ENCODE measurements at places on chromosomes 12 and 14.

GRCh38 chr12:88298761-88299242, 156.7 kb downstream of the TMTC3 start:
- no peak for DNase-seq

- DNase-seq, result no peak
Measured at GRCh38 chr12:15806826-15807225, 17.6 kb upstream of the EPS8 start.

DNA sequence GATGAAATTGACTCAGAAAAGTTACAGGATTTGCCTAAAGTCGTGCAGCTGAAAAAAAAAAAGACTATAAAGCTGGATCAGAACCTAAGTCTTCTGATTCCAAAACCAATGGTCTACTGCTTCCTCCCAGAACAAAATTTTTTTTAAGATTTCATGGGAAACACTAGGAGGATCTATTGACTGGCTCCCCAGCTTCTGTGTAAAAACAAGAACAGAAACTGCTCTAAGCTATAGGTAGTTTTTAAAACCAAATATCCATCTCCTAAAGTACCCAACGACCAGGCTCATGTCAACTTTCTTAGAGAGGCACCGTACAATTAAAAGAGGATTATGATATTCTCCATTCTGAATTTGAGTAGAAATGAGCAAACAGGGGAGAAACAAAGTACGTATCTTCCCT, 9.4 kb downstream of the FMNL3 start:
- DNase-seq, result no peak

DNA sequence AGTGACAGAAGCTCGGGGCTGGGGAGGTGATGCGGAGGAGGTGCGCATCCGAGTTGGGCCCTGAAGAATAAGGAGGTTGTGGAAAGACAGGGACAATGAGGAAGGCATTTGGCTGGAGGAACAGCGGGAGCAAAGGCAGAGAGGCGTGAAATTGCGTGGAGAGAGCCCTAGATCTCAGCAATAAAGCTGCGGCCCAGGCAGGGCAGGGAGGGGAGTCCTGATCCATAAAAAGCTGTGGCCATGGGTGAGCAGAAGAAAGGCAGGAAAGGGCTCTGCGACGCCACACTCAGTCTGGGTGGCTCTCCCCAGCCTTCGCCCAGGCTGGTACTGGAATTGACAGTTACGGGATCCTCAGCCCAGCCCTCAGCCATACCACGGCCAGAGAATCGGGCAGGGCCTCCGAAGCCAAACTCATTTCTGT, 2.2 kb downstream of the FIGNL2 start:
- DNase-seq, result no peak

DNA sequence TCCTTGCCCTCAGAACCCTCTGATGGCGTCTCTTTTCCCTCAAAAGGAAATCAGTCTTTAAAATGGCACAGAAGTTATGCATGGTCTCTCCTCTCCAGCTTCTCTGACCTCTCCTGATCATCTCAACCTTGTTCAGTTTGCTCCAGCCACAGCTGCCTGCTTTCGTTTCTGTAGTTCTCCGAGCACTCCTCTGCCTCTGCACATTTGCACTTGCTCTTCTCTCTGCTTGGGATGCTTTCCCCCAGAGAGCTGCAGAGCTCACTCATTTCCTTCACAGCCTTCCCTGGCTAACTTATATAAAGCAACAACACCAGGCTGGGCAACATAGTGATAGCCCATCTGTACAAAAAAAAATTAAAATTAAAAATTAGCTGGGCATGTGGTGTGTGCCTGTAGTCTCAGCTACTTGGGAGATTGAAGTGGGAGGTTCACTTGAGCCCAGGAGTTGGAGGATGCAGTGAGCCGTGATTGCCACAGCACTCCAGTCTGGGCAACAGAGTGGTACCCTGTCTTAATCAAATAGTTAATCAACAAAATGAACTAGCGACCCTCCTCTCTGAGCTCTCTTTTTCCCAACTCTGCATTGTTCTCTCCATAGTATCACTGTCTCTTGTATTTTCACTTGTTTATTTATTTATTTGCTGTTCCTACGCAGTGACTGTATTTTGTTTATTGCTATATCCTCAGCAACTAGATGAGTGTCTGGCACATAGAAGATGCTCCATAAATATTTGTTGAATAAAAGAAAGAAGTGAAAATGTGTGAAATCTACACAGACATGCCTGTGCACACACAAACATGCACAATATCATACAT, 37.7 kb downstream of the PPFIBP1 start:
- DNase-seq, result no peak

GRCh38 chr14:43041976-43042375, 1435.3 kb downstream of the LRFN5 start:
- DNase-seq, result no peak

DNA sequence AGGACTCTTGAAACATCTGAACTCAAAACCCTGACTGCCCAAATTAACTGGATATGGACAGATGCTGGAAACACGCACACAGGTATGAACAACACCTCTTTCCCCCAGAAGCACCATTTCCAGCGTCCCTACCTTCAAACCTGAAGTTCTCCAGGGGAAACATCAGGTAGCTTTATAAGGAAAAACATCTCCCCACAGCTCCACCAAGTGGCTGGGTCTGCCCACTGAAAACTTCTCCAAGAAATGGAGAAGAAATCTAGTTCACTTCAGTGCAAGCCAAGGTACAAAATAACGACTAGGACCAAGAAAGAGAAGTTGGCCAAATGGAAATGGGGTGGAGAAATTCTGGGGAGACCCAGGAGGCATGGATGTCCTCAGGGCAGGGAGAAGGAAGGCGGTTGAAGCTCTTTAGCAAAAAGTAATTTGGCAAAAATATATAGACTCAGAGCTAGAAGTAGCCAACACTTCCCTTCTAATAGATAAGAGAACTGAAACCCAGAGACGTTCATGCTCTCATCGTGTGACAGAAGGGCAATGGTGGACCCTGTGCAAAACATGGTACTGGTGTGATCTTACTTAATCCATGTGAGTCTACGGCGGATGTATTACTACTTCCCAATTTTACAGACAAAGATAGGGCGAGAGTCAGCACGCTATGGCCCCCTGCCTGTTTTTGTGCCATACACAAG, 10.5 kb upstream of the NUAK1 start:
- peak; percentile 27 for DNase-seq

DNA sequence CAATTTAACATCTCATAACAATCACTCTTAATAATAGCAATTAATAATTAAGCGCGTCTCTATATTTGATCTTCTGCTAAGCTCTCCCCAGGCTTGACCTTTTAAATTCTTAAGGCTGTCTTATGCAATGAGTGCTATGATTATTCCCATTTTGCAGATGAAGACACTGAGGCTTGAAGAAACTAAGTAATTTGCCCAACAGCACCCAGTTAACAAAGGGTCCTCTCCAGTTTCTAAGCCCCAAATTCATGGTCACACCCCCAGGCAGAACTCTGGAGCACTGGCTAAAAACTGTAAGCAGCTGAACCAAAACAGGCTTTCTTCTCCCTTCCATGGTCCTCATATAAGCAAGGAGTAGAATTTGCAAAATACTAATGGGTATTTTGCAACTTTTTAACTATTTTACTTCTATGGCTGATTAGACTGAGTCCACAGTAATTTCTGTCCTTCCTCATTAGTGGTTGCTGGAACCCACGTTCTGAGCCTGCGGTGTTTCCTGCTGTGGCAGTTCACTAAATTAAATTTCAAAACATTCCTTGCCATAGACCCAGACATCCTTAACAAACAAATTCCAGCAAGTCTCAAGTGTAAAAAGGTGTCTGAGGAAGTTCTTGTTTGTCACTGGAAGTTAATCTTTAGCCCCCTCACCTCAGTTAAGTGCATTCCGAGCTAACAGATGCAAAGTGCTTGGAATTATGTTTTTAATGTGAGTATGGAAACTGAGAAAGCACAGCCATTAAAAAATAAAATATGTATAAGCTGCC, 76.5 kb downstream of the TMEM132D start:
- DNase-seq, result no peak

GRCh38 chr12:93857991-93858447, 180.8 kb downstream of the CRADD start:
- no peak for DNase-seq

DNA sequence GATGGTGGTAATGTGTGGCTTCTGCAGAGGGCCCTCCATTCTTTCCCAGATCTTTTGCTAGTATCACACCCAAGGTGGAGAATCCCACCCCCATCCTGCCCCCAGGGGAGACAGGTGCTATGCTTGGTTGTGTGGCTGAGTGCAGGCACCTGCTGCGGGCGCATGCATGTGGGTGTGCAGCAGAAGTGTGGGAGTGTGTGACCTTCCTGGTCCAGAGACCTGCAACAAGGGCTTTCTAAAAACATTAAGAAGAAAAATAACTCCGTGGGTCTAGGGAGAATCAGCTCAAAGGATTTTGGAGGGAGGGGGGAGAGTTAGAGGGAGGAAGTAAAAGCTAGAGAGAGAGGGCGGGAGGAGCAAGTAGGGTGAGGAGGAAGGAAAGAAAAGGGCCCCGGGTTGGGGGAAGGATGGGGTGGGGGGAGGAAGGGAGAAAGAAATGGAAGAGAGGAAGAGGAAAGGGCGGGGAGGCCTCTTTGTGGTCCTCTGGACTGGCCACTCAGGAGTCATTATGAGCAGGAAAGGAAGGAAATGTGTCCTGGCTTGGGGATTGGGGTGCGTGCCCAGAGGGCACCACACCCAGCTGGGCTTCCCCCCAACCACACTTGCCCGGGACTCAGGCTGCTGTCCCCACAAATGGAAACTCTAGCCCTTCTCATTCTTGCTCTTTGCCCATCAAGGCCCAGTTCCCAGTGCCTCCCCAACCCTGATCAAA, 3.1 kb upstream of the FIGNL2 start:
- DNase-seq, result no peak

GRCh38 chr12:53593707-53594106, 32.5 kb downstream of the ATF7 start:
- DNase-seq, result no peak

- no peak for DNase-seq
Measured at GRCh38 chr14:53041067-53041466, 90.2 kb upstream of the FERMT2 start.

- no peak for DNase-seq
Measured at GRCh38 chr14:105053421-105053820, 11.8 kb downstream of the GPR132 start.

GRCh38 chr12:115597157-115597712, 680.3 kb downstream of the MED13L start:
- DNase-seq, result no peak

GRCh38 chr14:63418020-63418419, 99.3 kb upstream of the GPHB5 start:
- no peak for DNase-seq

DNA sequence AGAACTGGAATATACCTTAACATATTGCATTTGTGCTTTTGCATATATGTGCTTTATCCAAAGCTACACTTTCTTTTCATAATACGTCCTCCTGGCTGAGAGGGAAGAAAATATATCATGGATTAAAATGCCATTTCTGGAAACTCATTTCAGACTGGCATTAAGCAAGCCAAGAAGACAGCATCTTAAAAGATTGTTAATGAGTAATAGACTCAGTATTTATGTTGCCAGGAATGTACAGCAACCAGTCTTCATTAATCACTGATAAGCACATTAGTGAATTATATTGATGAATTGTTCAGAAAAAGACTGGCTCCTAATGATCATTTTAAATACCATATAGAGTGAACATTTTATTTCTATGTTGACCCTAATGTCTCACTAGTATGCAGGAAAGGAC, 134.9 kb upstream of the IFNG-AS1 start:
- DNase-seq, result no peak

DNA sequence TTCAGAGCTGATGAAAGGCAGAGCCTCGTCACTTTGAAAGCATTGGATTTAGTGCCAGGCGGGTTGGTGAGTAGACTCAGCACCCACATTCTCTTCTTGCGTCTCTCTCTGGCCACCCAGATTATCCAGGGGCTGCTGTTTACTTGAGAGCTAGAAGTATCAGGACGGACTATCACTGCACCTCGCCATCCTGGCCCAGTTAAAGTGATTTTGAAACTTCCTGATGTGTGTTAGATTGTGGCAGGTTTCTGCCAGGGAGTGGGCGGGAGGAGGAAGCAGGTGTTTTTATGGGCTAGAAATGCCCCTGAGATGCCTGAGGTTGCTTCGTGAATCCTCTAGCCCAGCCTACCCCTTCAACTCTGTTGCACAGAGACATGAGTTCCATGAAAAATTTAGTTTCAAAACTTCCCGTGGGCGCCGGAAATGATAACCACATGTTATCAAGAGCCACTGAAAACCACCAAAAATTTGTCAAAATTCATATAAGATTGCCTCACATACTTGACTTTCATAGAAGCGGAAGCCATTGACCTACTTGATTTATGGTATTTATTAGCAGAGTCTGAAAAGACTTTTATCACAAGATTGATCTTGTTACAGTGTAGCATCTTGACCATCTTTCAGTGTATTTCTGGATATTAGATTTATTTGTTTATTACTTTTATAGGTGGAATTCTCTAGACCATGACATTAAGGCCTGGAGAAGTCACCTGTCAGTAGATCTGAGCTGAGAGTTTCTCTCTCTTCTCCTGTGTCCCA, 466.0 kb downstream of the RAD51B start:
- DNase-seq, result no peak

GRCh38 chr14:86777963-86778602, 1214.9 kb downstream of the GALC start:
- no peak for DNase-seq

DNA sequence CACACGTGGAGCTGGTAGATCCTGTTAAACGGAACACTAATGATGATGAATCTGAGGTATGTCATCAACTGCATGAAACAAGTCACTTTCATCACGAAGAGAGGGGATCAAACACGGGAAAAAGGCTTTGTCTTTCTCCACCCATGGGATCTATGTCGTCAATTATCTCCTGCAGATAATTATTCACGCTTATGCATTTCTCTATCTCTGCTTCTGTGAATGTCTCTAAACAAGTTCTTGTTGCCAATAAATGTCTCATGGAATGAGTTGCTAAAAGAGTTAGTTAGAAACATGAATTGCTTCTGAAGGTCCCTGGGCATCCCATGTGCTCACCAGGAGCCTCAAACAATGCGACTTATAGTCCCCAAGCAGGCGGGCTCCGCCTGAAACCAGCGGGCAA, 1228.2 kb upstream of the TMEM132C start:
- DNase-seq, result no peak

DNA sequence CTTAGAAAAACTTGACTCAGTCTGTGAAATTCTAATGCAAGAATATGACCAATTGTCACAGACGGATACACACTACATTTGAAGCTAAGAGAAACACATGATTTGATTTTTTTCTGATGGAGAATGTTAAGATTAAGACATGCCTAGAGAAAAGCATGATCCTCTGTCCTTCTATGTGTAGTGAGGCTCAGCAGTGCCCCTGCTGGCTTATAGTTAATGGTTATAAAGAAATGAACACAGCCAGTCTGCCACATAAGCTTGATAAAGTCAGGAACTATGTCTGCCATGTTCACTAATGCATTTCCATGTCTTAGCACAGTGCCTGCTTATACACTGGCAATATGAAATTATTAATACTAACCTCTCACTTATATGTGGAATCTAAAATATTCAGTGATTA, 168.1 kb upstream of the DAAM1 start:
- no peak for DNase-seq

- DNase-seq, result no peak
Measured at GRCh38 chr12:47071241-47071852, 8.1 kb upstream of the PCED1B start.

- DNase-seq, result no peak
Measured at GRCh38 chr12:22729431-22729956, 104.5 kb downstream of the ETNK1 start.
